ENCODE measurements at places on chromosomes 2 and 18.
A peak's percentile ranks its signal among the peaks of the same experiment; 100 is the strongest.

DNA sequence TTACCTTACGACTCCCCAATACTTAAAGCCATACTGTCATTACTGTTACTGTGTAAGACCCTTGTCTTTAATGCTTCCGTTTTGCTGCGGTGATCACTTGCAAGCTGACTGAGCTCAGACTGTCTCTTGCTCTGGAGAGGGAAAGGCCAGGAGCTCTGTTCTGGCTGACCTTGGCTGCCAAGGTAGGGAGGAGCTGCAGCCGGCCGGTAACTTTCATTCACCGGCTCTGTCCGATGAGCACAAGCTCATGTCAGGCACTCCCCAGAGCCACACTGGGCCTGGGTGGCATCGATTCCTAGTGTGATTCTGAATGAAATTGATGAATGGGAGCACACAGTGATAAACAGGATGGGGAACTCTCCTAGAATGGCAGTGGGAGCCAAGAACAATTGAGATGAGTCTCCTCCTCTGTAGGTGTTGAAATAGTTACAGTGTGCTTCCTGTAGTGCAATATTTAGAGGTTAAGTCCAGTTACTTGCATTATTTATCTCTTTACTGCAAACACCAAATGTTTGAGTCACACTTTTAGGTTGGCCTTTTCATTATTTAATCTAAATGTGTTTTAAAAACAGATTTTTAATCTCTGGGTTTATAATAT lies 100.9 kb downstream of the ATP9B start:
- no peak for DNase-seq

DNA sequence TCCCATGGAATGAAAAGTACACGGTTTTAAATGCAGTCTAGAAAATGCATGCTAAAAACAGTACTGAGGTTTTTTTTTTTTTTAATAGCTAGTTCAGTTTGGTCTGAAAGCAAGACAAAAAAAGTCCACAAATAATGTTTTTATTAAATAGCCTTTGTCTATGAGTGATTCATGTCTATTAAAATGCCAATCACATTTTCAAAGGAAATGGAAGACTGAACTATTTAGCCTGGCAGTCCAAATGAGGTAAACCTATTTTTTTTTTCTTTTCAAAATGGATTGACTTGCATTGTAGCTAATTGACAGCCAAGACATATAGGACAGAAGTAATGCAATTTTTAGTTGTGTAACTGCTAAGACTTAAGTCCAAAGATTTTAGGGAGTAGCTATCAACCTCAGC lies 90.3 kb downstream of the LRP1B start:
- no peak for DNase-seq

DNA sequence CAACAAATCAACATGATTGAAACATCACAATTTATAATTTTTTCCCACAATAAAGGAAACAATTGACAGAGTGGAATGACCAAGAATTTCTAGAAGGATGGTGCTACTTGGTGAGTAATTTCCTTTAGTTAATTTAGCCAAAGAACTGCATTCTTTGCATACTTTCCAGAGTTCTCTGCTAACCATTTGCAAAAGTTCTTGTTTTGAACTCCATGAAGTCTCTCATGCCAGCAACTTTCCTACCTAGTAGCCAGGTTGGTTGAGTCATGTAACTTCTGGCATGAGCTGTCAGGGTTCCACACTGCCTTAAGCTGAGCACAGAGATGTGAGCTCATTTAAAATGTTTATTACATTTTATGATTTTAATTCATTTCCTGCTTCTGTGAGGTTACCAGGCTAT lies 539.6 kb downstream of the PID1 start:
- no peak for DNase-seq

DNA sequence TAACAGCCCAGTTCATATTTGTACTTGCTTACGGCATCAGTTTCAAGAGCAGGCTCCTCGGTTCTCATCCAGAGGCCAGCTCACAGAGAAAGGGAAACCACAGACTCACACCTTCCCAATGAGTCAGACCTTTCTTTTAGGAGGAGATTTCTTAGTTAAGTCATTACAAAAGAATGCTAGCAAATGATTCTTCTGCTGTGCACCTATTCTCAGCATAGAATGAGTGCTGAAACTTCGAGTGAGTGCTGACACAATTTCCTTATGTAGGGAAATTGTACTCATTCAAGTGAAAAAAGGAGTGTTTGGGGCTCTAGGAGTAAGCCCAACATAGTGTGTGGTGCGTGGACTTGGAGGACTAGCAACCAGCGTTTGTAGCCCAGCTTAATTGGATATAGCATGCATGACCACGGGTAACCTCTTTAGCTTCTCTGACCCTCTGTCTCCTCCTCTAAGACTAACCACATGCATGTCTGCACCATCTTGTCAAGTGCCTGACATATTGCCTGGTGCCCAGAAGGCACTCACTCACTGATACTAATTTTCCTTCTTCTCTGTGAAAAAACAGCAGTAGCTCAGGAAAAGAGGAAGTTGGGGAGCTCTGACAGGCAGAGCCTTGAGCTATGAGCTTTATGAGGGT lies 87.0 kb downstream of the ALPK2 start:
- no peak for DNase-seq

- DNase-seq, result no peak
Observed at GRCh38 chr2:192444286-192444838, 249.6 kb upstream of the TMEFF2 start.

DNA sequence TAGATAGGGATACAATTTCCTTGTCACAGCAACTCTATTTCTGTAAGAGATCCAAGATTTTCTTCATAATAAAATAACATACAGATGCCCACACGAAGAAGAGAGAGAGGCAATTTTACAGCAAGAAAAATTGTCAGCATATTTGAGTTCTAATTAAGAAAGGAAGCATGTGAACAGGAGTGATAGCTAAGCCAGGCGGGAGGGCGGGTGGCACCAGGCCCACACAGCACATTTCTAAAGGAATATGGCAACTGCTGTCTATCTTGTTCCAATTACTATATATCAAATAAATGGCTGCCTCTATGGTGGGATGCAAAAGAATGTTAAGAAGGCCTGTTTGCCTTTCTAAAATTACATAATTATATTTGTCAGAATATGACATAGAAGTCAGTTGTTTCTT lies 248.3 kb upstream of the DOK6 start:
- DNase-seq, result no peak

DNA sequence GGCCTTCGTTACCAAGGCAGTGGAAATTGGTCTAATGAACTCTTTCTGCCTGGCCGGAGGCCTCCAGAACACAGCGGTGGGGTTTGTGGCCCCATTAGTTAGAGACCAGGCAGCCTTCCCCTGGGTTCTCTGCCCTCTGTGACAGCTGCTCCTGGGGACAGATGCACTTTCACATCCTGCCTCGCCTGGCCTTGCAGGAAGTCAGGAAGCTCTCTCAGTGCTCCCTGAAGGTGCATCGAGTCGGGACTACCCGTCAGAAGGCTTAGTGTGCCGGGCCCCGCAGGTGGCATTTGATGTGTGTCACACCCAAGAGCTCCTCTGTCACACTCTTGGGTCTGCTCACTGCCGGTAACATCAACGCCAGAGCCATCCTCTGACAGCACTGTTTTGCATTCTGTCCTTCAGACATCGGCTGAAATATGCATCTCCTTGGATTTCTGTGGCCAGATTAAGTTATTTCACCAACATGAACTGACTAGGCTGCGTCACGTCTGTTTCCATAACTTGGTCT lies 158.3 kb downstream of the LDLRAD4 start:
- peak; percentile 44 for DNase-seq
